ENCODE measurements at places on chromosomes 3 and 15. TPM values are rescaled to one million over a fixed set of nuclear protein-coding genes. Genes with fewer than 3 reads are reported as not detected.

- H3K4me1 ChIP-seq = peaks cover 47% of the 10 kb centered on the region
- DNase-seq = peak; percentile 84
- H3K36me3 ChIP-seq = no peaks in the 10 kb centered on the region
- no peaks in the 10 kb centered on the region for H3K27me3 ChIP-seq
- peak overlapping the region; percentile 83 for H3K27ac ChIP-seq
- H3K4me3 ChIP-seq = no peak overlapping the region
Observed at GRCh38 chr3:14210843-14211594, 32.4 kb downstream of the LSM3 start.

DNA sequence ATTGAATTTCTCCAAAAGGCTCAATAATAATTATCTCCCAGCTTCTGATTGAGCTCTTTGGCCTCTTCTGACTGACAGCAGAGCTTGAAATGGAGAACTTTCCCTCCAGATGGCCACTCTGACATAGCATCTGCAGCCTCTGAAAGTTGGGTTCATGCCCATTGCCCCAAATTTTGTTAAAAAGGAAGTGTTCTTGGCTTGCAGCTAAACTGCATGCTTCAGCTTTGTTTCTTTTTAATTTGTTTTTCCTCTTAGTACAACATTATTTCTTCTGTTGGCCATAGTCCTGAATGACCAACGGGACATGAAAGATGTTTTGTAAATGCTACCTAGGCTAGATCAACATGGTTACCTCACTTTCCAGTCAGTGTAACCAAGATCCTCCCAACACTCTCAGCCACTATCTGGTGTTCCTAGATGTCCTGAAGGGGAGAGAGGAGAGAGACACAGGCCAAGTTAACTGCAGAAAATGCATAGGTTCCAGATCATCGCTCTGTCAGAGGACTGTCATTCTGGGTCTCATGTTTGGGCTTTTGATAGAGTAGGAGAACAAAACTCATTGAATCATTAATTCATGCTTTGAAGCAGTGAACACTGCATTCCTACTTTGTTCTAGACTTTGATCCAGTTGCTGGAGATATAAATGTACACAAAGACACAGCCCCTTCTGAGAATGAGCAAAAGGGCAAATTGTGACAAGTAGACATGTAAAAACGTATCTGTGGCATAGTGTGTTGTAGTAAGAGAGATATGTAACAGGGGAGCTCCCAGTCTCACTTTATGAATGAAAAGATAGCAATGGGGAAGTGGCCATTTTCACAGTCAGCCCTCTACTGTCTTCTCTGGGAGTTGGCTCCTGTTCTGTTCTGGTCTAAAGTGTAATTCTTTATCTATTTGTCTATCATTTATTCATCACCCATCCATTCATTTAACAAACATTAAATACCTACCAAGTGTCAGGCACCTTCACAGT lies 156.2 kb downstream of the ZNF621 start:
- no peaks in the 10 kb centered on the region for H3K4me1 ChIP-seq
- H3K4me3 ChIP-seq = no peak overlapping the region
- DNase-seq = no peak
- no peaks in the 10 kb centered on the region for H3K36me3 ChIP-seq
- no peaks in the 10 kb centered on the region for H3K27me3 ChIP-seq
- H3K27ac ChIP-seq = no peak overlapping the region

GRCh38 chr3:58532794-58533220 lies 4.2 kb downstream of the ACOX2 start:
- peak; percentile 91 for DNase-seq
- no peak overlapping the region for H3K4me3 ChIP-seq
- no peaks in the 10 kb centered on the region for H3K27me3 ChIP-seq
- no peak overlapping the region for H3K27ac ChIP-seq

SAMD7 gene
- total RNA-seq = not detected

- no peak overlapping the region for H3K4me3 ChIP-seq
- no peaks in the 10 kb centered on the region for H3K36me3 ChIP-seq
- DNase-seq = no peak
- peaks cover 19% of the 10 kb centered on the region for H3K4me1 ChIP-seq
Observed at GRCh38 chr15:51135276-51135675, 40.6 kb upstream of the TNFAIP8L3 start.

CTXN2 gene
- total RNA-seq = not detected

MESP2 gene
- total RNA-seq = 0.72 TPM

GRCh38 chr3:185728630-185729336 lies 96.1 kb downstream of the IGF2BP2 start:
- peaks cover 53% of the 10 kb centered on the region for H3K4me1 ChIP-seq
- peak overlapping the region; percentile 26 for H3K4me3 ChIP-seq
- peak overlapping the region; percentile 89 for H3K27ac ChIP-seq
- no peaks in the 10 kb centered on the region for H3K27me3 ChIP-seq
- peak; percentile 61 for DNase-seq

SLC22A14 gene
- 0.29 TPM for total RNA-seq

DNA sequence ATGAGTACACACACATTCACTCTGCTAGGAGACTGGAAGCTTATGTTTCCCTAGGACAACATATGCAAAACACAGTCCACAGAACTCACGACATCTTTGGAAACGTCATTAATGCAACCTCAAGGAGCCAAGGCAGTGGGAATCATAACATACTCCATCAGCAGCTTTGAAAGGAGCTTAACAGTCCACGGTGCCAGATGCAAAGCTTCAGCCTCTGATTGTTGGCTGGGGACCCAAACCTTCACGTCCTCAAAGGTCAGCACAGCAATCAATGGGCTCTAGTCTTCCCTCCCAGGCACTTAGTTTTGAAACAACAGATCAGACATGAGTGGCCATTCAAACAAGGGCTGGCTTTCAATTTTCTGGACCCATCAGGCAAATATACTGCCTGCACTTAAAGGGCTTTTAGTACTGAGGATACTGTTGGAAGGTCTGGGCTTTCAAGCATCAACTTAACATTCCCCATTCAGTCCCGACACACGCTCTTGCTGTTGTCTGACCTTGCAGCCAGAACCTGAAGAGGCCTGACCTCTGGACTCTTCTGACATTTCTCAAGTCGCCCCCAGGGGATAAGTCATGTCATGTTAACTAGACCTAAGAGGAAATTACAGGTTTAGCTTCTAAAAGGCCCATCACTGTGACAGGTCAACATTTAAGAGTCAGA lies 223.0 kb downstream of the PDZRN3 start:
- DNase-seq = no peak
- no peaks in the 10 kb centered on the region for H3K36me3 ChIP-seq
- no peak overlapping the region for H3K27ac ChIP-seq
- no peaks in the 10 kb centered on the region for H3K4me1 ChIP-seq
- H3K4me3 ChIP-seq = no peak overlapping the region
- H3K27me3 ChIP-seq = no peaks in the 10 kb centered on the region

DNA sequence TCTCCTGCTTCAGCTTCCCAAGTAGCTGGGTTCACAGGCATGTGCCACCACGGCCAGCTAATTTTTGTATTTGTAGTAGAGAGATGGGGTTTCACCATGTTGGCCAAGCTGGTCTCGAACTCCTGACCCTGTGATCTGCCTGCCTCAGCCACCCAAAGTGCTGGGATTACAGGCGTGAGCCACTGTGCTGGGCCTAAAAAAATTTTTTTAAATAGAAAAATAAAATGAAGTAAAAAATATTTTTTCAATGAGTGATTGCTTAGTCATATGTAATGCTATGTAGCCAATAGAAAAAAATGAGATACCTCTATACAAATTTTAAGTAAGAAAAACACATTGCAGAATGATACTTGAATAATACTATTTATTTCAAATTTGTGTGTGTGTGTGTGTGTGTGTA lies 27.9 kb upstream of the SLC30A4 start:
- no peak for DNase-seq
- H3K4me3 ChIP-seq = no peak overlapping the region
- no peaks in the 10 kb centered on the region for H3K36me3 ChIP-seq

DNA sequence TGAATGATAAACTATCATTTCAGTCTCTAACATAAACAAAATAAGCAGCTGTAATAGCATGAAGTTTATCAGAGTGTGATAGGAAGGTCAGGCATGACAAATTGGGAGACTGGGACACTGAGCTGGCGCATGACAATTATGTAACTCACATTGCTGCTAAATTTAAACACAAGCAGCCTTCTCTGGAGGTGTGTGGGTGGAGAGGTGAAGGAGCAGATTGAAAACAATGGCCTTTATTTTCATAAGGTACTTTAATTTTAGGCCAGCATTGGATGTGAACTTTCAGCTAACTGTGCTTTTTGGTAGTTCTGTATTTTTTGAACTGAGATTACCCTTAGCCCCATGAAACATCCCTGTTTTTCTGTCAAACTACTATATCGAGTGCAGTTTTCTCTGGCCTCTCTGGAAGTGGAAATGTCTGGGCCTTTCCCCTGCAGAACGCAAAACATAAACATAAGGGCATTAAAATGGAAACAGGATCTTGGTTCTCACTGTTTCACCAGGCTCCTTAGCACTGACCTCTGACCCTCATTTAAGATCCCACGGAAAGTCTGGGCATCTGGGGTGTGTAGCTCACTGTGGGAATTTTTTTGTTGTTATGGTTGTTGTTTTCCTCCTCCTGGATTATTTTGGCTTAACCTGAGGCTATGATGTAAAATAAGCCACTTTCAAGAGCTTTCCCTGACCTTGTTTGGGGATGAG lies 160.1 kb upstream of the DPH6 start:
- H3K4me1 ChIP-seq = peaks cover 14% of the 10 kb centered on the region
- no peak overlapping the region for H3K27ac ChIP-seq
- no peaks in the 10 kb centered on the region for H3K36me3 ChIP-seq
- H3K4me3 ChIP-seq = no peak overlapping the region
- DNase-seq = no peak
- H3K27me3 ChIP-seq = no peaks in the 10 kb centered on the region

DNA sequence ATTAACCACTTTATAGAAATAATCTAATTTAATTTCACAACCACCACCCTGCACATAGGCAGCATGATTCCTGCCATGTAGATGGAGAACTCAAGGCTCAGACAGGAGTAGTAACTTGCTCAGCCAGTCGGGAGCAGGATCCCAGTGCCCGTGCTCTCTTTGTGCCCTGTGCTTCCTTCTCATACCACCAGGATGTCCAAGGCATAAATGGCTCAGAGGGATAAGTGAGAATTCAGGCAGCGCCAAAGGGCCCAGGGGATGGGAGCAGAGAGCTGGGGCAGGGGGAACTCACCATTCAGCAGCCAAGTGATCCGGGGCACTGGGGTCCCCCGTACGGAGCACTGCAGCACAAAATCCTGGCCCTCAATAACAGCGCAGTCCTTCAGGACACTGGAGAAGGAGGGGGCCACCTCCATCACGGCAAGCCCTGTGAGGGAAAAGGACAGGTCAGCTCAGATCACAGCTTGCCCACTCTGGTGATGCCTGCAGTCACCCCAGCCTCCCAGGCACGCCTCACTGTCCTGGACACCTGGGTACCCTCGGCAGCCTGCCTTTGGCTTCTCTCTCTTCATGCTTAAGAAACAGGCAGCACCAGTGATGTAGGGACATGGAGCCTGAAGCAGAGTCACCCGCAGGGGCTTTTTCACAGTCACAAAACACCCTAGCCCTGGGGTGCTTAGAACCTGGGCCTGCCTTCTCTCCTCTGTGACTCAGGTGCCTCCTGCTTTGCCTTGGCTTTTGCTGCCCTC lies 141.0 kb upstream of the HACD2 start:
- H3K4me1 ChIP-seq = peaks cover 12% of the 10 kb centered on the region
- no peak overlapping the region for H3K4me3 ChIP-seq
- H3K36me3 ChIP-seq = peaks cover 44% of the 10 kb centered on the region
- no peaks in the 10 kb centered on the region for H3K27me3 ChIP-seq
- no peak overlapping the region for H3K27ac ChIP-seq

- no peak overlapping the region for H3K4me3 ChIP-seq
- H3K27ac ChIP-seq = no peak overlapping the region
- peaks cover 30% of the 10 kb centered on the region for H3K4me1 ChIP-seq
- no peak for DNase-seq
- no peaks in the 10 kb centered on the region for H3K36me3 ChIP-seq
- H3K27me3 ChIP-seq = peaks cover under 1% of the 10 kb centered on the region
Observed at GRCh38 chr15:99450896-99451358, 114.9 kb upstream of the MEF2A start.

DNA sequence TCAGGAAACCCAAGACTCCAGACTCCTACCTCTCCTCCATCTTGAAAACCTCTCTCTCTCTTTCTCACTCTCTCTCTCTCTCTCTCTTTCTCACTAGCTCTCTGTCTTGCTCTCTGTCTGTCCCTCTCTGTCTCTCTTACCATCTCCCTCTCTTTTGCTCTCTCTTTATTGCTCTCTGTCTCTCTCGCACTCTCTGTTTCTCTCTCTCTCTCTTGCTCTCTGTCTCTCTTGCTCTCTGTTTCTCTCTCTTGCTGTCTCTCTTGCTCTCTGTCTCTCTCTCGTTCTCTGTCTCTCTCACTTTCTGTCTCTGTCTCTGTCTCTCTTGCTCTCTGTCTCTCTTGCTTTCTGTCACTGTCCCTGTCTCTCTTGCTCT lies 75.0 kb upstream of the NR2E3 start:
- DNase-seq = no peak
- H3K27me3 ChIP-seq = peaks cover 13% of the 10 kb centered on the region
- H3K4me1 ChIP-seq = no peaks in the 10 kb centered on the region
- no peaks in the 10 kb centered on the region for H3K36me3 ChIP-seq
- no peak overlapping the region for H3K4me3 ChIP-seq

- no peak for DNase-seq
- H3K36me3 ChIP-seq = peaks cover 30% of the 10 kb centered on the region
- no peaks in the 10 kb centered on the region for H3K4me1 ChIP-seq
- H3K4me3 ChIP-seq = no peak overlapping the region
- H3K27ac ChIP-seq = no peak overlapping the region
Observed at GRCh38 chr3:129469026-129469425, 29.0 kb downstream of the IFT122 start.

DNA sequence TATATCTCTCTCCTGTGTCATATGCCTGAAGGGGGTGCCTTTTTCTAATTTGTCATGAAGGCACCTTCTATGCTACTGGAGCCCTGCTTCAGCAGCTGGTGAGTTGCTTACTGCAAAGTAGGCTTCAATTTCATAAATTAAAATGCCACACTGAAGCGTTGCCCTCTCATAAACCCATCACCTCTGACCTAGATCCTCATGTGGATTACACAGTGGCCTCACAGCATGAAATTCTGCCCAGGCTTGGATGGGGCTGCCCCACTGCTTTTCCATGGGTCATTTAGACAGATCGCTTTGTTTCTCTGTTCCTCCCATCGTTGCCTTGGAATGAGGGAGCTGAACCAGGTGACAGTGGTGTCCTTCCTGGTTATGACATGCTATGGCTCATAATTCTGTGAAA lies 131.2 kb downstream of the RPL22L1 start:
- no peak overlapping the region for H3K4me3 ChIP-seq
- no peaks in the 10 kb centered on the region for H3K36me3 ChIP-seq
- no peak for DNase-seq
- no peak overlapping the region for H3K27ac ChIP-seq
- H3K4me1 ChIP-seq = peaks cover 52% of the 10 kb centered on the region

Measured in osteoblast (primary cell).